Mesenteric fat pad (tissue), 1 donor: ENCODE measurements at places on chromosomes 1 and 21. TPM values are rescaled to one million over a fixed set of nuclear protein-coding genes. Genes with fewer than 3 reads are reported as not detected.

GRCh38 chr1:248788327-248788726 lies 32.8 kb upstream of the LYPD8 start:
- DNase-seq = no peak

DNA sequence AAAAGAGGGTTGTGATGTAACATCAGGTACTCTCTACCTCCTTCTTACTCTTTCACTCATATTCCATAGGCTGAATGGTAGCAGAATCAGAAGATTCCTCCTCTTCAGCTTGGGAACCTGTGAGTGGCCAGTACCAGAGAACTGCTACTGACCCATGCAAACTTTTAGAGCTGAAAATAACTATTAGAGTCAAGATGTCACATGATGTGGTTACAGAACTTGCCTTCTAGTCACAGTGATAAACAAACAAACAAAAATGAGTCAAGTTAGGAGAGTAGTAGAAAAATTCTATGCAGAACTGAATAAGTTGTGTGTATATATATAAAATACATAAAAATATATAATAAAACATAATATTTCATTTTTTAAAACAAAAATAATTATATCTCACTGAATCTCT lies 47.6 kb upstream of the RGS1 start:
- no peak for DNase-seq

DNA sequence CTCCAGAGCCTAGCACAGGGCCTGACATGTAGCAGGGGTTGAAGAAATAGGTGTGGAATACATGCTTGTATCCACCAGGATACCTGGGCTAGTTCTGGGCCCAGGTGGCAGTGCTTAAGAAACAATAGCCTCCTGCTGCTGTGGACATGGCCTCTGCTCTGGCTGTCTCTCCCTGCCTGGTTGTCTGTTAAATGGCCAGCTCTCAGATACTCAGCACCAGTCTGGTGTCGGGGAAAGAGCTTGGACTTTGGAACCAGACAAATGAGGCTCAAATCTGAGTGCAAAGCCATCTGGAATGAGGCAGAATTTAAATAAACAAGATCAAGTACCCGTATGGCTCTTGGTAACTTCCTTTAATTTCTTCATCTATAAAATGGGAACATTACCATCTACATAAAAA lies 31.5 kb downstream of the SESN2 start:
- no peak for DNase-seq

DNA sequence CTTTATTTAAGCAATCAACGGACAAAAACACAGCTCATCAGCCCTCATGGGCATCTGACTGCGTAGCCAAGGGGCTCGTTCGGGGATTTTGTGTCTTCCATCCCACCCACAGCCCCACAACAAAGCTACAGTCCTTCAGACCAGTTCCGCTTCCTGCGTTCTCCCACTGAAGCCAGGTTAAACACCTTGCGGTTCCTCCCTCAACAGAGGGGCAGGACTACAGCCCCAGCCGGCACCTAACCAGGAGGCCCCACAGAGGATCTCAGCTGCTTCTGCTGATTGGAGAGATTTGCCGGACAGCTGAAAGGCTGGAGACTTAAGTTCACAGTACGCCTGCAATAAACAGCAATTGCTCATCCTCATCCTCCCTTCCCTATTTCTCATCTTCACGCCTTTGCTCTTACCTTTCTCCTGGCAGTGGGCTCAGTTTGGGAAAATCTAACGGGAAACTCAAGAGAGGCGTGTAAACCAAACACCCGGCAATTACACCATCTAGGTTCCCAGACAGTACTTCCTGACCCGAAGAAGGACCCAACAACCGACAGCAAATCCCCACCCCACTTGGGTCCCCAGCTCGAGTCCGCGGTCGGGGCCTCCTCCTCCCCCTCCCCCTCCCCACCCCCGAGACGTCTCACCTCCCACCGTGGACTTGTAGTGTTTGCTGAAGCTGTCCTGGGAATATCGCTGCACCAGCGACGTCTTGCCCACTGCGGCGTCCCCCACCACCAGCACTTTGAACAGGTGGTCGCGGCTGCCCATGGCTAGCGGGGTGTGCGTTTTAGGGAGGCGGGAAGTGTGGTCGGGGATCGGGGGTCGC lies 876 bp downstream of the RAB29 start:
- no peak for DNase-seq

- DNase-seq = no peak
Measured at GRCh38 chr1:153488731-153489130, 28.3 kb upstream of the S100A7 start.

DNA sequence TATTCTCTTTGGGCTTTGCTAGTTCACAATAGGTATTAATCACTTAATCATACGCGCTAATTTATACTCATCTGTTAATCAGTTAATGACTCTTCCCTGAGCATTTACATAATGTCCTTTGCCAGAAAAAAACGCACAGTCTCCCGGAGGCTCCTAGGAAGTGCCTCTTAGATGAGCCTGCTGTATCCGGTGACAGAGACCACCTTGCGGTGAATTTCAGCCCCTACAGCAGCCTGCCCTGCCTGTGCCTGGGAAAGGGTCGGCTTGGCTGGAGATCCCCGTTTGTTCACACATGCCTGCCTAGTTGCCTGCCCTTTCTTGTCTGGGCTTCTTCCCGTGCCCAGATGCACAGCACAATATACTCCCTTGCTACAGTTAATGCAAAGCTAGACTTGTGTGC lies 152.9 kb downstream of the ZBTB18 start:
- no peak for DNase-seq

DNA sequence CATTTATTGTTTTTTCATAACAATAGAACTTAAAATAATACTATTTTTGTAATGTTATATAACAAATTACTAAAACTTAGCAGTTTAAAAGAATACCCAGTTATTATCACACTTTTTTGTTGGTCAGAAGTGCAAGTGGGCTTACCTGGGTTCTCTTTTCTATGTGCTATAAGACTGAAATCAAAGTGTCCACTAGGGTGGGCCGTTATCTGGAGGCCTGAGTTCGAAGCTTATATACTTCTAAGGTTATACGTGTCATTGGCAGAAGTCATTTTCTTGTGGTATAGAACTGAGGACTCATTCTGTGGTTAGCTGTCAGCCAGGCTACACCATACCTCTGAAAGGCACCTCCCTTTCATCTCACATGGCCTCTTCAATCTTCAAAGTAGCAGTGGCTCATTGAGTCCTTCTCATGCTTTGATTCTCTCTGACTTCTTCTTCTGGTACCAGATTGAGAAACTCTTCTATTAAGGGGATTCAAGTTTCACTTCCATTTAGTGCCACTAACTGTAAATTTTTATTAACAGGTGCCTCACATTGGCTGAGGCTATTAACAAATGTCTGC lies 414.3 kb downstream of the AMY1C start:
- no peak for DNase-seq

GRCh38 chr1:53319296-53320101 lies 8.4 kb downstream of the LRP8 start:
- DNase-seq = no peak

GRCh38 chr1:85274969-85275453 lies 1.4 kb downstream of the BCL10 start:
- no peak for DNase-seq

DNA sequence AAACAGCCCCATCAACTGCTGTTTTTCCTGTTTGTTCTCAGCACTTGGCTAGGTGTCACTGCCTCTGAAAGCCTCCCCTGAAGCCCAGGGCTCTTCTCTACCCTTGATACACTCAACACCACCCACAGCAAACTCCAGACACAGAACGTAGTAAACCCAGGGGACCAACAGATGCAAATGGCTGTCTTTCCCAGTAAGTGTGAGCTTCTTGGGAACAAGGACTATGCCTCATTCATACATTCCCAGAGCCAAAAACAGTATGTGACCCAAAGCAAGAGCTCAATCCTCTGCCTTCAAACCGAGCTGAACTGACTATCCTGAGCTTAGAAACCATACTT lies 4.4 kb downstream of the LBR start:
- no peak for DNase-seq

GRCh38 chr1:240055936-240056335 lies 35.7 kb upstream of the FMN2 start:
- no peak for DNase-seq

DNA sequence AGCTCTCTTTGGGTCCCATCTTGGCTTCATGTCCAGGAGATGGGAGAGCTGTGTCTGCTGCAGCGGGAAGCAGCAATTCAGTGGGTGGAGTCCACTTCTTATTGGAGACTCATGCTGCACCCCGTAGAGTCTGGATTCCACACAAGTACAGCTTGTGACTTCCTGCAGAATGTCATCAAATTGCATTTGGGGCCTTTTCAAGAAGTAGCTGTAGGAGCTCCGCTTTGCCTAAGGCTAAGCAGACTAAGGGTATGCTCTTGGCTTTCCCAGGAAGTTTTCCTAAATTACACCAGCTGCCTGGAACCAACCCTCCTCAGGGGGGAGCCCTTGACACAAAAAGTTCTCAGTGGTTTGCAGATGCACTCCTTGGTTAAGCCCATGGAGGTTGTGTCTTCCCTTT lies 5.7 kb upstream of the MOB3C start:
- no peak for DNase-seq

- DNase-seq = no peak
Measured at GRCh38 chr1:101167891-101168290, 68.9 kb upstream of the S1PR1 start.

Gene FAM229A
- total RNA-seq = 6.2 TPM

Gene CD101
- 1.5 TPM for total RNA-seq

Gene ADAMTS5
- total RNA-seq = 60.0 TPM

Gene LCE1B
- not detected for total RNA-seq

Gene HSD3B1
- not detected for total RNA-seq
